Posterior cingulate gyrus (tissue), 11 donors: ENCODE measurements at places on chromosomes 4 and X.

- no peak for DNase-seq
These were observed 30.1 kb upstream of the CYSLTR1 start for GRCh38 chrX:78357342-78358055.

- DNase-seq, result no peak
These were observed 32.8 kb upstream of the C4orf54 start for GRCh38 chr4:99690472-99690871.

DNA sequence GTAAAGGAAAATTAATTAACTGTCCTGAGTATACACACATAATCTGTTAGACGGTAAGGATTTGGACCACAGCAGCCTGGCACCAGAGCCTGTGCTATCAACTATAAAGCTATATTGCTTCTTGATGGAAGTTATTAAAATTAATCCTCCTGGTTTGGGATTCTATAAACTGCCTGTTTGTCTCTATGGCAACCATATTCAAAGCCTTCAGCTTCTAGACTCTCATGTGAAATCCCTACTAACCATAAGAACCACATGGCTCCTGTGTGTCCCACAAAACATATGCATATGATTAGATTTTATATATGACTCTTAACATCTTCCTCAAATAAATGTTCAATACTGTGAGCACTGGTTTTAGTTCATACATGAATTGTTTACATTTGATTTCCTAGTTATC is 380.8 kb downstream of the ANKRD50 start:
- DNase-seq, result no peak

DNA sequence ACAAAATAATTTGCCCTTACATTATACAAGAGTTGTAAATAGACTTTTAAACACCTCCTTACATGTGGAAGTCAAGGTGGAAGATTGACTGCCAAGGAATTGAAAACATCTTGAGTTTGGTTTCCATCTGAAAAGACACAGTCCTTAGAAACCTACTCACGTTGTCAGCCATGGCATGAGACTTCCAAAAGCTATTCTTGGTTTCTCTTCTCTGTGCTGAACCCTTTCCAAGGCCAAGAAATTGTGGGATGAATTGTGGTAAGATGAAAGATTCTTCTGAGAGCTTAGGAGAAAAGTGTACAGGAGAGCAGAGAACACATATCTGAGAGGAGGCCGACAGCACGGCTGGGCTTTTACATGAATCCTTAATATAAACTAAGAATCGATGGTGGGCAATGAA is 370.0 kb downstream of the FBXW7 start:
- no peak for DNase-seq

DNA sequence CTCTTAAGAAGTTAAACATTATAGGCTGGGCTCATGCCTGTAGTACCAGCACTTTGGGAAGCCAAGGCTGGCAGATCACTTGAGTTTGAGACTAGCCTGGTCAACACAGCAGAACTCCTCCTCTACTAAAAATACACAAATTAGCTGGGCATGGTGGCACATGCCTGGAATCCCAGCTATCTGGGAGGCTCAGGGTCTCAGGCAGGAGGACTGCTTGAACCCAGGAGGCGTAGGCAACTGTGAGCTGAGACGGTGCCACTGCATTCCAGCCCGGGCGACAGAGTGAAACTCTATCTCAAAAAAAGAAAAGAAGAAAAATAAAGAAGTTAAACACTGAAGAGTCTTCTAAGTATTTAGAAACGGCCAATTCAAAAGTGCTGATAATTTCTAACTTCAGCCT is 164.3 kb upstream of the GALNTL6 start:
- DNase-seq, result no peak

- no peak for DNase-seq
These were observed 4.8 kb downstream of the PROM1 start for GRCh38 chr4:16079046-16079445.

GRCh38 chr4:124177647-124178425 is 534.7 kb downstream of the ANKRD50 start:
- DNase-seq, result no peak

DNA sequence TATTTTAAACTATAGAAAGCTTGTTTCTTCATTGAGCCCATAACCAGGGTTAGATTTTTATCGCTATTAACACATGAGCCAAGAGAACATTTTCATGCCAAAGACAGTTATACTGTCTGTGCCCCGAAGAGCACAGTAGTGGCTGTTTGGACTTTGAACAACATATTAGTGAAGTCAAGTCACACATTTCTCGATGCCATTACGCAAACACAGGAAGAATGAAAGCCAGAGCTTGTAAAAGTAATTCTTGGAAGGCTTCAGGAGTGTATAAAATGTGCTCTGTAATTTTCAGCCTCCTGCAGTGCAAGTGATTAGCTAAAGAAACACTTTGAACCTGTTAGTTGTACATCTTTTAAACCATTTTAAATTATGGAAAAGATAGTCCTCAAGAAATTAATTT is 590.7 kb upstream of the PITX2 start:
- DNase-seq, result no peak

DNA sequence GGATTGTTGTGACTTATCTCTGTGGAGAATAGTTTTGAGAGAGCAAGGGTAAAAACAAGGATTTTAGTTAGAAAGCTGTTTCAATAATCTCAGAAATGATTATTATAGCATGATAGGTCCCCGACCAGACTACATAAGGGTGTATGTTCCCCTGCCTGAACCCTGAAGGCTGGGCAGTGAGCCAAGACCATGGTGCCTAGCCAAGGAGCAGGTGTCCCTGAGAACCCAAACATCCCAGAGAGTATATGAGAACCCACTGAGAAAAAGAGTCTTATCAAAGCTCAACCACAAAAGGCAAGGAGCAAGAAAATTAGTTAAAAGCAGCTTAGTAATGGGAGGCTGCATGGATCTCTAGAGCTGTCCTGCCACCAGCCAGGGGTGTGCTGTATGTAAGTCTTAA is 94.9 kb upstream of the UNC5C start:
- no peak for DNase-seq

DNA sequence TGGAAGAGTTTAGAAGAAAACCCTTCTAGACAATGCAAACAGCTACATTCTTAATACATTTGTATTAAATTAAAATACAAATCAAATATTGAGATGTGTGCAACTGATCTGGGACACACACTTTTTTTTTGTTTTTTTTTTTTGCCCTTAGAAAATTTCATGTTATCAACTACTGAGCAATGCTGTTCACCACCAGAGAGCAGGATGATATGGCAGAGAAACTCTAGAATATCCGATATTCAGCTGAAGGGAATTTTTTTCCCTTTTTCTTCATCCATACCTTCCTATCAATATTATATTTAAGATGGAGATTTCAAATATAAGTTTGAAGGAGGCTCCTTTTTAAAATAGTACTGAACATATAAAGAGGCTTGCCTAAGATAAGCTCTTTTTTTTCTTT is 1.0 kb downstream of the NDST3 start:
- DNase-seq, result no peak

GRCh38 chr4:128802680-128803628 is 6.5 kb upstream of the JADE1 start:
- no peak for DNase-seq

- no peak for DNase-seq
These were observed 142.8 kb downstream of the SLC7A11 start for GRCh38 chr4:138099385-138099784.

- no peak for DNase-seq
These were observed 14.5 kb downstream of the GAB1 start for GRCh38 chr4:143351149-143351691.

DNA sequence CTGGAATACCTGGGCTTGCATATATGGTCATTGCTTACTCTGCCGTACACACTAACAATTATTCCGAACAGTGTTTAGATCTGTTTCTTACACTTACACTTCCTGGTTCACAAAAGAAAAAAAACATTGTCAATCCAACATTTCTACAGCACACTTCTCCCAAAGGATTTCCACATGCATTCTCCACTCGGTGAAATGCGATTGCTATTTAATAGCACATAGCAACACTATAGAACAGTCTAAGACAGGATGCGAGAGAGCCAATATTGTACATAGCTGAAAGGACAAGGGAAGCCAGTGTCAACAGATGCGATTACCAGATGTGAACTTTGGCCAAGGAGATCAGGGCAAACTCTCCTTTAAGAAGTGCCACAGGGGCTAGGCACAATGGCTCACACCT is 220.7 kb upstream of the GPC4 start:
- DNase-seq, result no peak

DNA sequence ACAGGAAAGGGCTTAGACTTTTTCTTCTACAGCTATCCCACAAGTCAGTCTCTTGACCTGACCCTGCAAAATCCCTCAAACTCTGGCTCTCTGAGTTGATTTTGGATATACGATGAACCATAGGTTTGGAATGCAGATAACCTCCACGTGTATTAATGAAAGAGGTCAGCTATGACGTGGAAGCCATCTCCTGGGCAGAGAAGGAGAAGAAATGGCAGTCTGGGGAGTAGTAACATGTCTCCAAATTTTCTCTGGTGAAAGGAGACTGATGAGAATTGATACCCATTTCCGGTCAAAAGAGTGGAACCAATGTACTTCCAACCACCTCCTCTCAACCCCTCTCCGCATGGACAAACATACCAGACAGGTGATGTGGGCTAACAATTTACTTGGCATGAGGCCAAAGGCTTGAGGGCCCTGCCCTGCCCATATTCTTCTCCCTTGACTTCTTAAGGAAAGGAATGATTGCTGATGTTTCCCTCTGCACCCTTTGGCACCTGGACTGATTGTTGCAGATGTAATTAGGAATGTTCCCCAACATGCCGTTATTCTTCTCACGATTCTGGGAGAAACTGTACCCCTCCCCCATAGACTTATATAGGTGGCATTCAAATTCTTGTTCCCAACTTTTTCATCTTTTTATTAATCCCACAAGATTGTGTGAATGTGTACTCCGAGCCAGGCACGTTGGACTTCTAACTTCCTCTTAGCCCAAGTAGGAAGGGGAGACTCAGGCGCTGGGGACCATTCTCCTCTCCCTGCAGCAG is 580 bp upstream of the PLS3 start:
- DNase-seq, result no peak

DNA sequence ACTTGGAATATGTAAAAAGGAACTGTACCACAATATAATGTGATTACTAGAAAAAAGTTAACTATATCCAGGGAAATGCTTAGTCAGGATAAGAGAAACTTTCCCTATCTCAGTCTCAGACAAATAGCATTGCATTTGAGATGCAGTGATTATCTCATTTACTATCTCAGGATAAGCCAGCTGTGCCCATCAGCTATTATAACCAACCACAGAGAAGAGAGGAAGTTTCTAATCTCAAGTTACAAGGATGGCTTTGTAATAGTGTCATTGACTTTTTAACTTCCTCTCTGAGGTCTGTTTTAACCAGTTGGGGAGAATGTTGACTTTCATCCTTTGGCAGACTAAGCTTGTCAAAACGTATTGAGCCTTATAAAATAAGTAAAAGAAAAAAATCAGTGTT is 56.5 kb downstream of the SNX25 start:
- DNase-seq, result no peak

- DNase-seq, result no peak
These were observed at the start of gene SLC4A4 for GRCh38 chr4:71338846-71339593. TSS of gene SLC4A4 (plus strand) at chr4:71339020.

DNA sequence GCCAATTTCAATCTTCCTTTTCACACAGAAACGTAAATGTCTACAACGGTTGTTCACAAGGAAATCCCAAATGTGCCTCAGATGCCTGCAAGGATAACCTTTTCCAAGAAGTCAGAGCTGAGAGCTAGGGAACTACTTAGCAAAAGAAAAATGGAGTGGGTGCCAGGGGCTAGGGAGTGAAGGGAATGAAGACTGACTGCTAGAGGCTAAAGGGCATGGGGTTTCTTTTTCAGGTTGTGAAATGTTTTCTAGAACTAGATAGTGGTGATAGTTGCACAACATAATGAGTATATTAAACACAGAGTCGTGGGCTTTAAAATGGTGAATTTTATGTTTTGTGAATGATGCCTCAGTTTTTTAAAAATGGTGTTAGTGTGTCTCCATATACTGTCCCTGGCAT is 53.4 kb downstream of the CD99L2 start:
- no peak for DNase-seq

- DNase-seq, result no peak
These were observed 17.0 kb downstream of the GPAT3 start for GRCh38 chr4:83552924-83553323.

DNA sequence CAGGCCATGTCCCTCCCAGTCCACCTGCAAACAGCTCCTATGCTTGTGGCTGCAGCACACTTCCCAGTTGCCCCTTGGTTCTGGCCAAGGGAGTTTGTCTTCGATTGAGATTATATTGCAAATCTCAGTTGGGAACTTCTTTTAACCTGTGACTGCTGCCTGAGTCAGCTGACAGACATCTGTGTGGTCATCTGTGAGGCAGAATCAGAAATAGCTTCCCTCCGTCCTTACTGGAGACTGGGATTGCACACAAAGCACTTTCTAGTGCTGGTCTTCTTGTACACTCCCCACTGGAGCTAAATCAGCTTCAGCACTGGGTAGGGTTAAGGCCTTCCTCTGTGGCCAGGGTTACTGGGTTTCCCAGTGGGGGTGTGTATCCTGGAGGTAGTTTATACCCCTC is 34.3 kb downstream of the ZNF330 start:
- DNase-seq, result no peak

- no peak for DNase-seq
These were observed 5.0 kb downstream of the GPR78 start for GRCh38 chr4:8585186-8585585.

DNA sequence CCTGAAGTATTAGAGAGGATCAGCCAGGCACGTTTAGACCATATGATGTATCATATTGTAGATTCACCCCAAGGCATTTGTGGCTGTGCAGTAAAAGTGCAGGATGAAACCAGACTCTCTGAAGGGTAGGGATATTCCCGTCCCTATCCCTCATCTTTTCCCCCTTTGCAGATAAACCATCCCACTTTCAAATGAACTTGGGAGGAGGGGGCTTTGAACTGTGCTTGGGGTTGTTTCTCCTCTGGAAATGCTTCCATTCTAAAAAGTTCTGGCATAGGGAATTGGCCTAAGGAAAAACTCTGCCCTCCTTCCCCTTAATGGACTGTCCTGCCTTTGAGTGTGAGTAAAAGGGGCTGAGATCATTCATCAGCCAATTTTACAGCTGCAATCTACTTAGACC is 23.8 kb downstream of the SNCA start:
- no peak for DNase-seq

DNA sequence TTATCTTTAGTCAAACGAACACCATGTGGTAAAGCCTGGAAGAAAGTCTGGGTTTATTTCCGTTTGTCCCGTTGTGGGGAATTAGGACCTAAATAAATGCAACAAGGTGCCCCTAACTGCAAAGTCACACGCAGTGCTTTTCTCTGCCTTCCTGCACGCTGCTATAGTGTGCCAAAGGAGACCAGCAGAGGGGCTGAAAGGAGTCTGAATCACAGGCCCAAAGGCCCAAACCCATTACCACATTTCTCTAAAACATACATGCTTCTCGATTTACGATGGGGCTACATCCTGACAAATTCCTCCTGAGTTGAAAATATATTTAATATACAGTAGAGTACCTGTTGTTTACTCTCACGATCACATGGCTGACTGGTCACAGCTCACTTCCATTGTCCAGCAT is 4.5 kb downstream of the VEGFC start:
- DNase-seq, result no peak

GRCh38 chr4:74293558-74293957 is 14.7 kb upstream of the EPGN start:
- no peak for DNase-seq

- no peak for DNase-seq
These were observed 83.3 kb downstream of the VEGFC start for GRCh38 chr4:176709417-176709816.

- no peak for DNase-seq
These were observed 279.8 kb downstream of the BCOR start for GRCh38 chrX:39817754-39818470.

- DNase-seq, result no peak
These were observed 28.4 kb upstream of the SULT1E1 start for GRCh38 chr4:69888336-69888735.
